ENCODE measurements at places on chromosomes 16 and 17.

DNA sequence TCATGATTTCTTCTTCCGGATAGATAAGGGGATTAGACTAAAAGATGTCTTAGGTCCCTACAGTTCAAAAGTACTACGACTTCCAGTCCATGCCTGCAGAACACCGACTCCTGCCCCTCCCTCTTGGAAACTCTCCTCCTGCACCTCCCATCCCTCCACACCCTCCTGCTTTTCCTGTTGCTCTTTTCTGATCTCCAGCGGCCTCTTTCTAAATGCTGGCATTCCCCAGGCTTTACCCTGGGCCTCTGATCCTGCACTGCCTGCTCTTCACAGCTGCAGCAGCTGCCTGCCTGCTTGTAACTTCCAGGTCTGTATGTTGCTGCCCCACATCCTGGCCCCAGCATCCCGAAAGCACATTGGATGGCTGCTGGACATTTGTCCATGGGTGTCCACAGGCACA is 154.2 kb downstream of the KCNJ12 start:
- no peak for DNase-seq

DNA sequence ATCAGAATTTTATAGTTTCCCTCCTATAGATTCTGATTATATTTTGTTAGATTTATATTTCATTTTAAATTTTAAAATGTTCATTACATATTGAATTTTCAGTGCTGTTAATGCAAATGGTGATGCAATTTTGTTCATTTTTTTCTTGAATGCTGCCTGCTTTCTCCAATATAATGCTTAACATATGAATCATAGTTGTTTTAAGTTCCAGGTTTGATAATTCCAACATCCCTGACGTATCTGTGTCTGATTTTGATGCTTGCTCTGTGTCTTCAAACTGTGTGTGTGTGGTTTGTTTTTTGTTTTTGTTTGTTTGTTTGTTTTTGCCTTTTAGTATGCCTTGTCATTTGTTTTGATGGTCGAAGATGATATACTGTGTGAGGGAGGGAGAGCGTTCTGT is 134.7 kb upstream of the ELAC2 start:
- no peak for DNase-seq

DNA sequence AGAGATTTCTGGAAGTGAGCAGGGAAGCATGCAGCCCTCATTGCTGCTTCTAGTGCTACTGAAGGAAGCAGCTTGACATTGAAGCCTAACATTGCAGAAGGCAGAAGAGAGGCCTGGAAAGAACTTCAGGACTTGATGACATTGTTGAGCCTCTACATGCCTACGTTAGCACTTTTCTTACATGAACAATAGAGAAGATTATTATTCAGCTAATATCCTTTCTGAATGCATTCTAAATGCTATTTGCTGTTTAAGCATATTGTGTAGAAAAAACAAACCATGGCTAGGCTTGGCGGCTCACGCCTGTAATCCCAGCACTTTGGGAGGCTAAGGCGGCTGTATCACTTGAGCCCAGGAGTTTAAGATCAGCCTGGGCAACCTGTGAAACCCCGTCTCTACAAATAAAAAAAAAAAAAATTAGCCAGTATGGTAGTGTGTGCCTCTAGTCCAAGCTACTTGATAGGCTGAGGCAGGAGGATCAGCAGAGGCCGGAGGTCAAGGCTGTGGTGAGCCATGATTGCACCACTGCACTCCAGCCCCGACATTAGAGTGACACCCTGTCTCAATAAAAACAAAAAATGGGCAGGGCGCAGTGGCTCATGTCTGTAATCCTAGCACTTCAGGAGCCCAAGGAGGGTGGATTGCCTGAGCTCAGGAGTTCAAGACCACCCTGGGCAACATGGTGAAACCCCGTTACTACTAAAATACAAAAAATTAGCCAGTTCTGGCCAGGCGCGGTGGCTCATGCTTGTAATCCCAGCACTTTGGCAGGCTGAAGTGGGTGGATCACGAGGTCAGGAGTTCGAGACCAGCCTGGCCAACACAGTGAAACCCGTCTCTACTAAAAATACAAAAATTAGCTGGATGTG is 2.2 kb upstream of the AURKB start:
- DNase-seq, result no peak

DNA sequence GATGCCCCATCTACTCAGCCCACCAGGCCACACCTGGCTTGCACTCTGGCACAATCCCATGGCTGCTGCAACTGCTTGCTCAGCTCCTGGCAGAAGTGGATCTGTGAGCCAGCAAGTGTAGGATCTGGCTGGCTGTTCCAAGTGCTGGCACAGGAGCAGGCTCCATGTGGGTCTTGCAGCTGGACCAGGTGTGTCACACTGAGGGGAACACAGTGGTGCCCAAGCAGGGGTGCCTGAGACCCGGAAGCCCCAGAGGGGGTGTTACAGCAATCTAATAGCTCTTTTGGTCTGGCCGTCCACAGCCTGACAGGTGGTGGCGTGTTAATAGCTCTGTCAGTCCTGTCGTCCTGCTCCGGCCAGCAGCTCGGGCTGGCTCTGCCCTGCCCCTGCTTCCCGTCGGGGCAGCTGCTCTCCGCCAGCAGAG is 19.6 kb upstream of the GOT2 start:
- no peak for DNase-seq

- no peak for DNase-seq
These were observed 497 bp downstream of the CES1 start for GRCh38 chr16:55832425-55832772.

- no peak for DNase-seq
These were observed 232.1 kb upstream of the ASIC2 start for GRCh38 chr17:33525186-33525585.

- DNase-seq, result no peak
These were observed 134.1 kb downstream of the RGS9 start for GRCh38 chr17:65271296-65271695.

DNA sequence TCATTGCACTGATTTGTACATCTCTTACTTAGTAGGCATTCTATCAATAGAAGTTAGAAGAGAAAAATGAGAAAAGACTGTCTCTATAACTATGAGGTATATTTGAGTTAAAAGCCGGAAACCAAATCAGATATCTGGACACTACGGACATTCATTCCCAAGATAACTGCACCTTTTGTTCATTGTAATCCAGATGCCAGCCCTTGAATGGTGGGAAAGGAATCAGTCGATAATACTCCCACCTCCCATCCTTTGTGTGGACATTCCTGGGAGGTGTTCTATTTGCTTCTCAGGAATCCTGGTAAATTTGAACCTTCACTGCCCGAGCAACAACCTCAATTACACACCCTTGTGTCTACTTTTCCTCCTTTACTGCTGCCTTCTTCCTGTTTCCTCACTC is 225.2 kb downstream of the CHD9NB start:
- no peak for DNase-seq

DNA sequence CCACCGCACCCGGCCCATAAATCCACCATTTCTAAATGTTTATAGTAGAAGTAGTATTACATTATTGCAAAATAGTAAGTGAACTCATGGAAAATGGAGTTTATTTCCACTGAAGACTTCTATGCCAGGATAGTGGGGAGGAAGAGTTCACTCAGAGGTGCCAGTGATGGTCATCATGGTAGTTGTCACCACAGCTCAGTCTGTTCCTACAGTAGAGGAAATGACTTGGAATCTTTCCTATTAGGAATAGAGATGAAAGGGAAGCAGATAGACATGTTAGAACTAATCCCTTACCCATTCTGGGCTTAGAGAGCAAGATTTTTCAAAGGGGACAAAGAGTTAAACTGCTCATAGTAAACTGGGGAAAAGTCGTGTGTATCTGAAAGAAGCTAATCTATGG is 20.1 kb downstream of the MRPL45 start:
- DNase-seq, result no peak

GRCh38 chr17:17626151-17626805 is 34.8 kb upstream of the PEMT start:
- peak; percentile 44 for DNase-seq

DNA sequence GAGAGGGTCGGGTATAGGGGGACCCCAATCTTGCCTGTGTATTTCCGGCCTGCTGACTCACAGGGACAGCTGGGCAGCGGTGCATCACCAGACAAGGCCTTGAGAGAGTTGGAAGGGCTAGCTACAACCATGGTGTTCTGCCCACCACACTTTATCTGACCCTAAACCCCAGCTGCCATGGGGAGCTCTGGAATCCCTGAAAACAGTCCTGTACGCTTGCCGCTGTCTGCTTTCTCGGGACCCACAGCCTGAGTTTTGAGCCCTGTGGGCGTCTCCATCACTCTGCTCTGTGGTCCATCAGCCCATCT is 100.4 kb upstream of the GSE1 start:
- no peak for DNase-seq

- DNase-seq, result no peak
These were observed 108.7 kb downstream of the VAT1L start for GRCh38 chr16:77897129-77897437.

- no peak for DNase-seq
These were observed 22.3 kb downstream of the MOSMO start for GRCh38 chr16:22030087-22030812.

DNA sequence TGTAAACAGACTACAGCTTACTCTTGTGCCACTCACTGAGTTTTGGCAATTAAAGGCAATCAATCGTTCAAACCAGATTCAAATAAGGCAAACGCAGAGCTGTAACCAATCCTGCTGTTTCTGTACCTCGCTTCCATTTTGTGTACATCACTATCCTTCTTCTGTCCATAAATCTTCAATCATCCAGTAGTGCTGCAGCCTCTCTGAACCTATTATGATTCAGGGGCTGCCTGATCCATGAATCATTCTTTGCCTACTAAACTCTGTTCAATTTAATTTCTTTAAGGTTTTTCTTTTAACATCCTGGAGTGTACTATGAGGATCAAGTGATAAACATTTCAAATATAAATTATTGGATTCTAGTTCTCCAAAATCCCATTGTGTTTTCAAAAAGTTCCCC is 93.9 kb downstream of the CEP112 start:
- no peak for DNase-seq

DNA sequence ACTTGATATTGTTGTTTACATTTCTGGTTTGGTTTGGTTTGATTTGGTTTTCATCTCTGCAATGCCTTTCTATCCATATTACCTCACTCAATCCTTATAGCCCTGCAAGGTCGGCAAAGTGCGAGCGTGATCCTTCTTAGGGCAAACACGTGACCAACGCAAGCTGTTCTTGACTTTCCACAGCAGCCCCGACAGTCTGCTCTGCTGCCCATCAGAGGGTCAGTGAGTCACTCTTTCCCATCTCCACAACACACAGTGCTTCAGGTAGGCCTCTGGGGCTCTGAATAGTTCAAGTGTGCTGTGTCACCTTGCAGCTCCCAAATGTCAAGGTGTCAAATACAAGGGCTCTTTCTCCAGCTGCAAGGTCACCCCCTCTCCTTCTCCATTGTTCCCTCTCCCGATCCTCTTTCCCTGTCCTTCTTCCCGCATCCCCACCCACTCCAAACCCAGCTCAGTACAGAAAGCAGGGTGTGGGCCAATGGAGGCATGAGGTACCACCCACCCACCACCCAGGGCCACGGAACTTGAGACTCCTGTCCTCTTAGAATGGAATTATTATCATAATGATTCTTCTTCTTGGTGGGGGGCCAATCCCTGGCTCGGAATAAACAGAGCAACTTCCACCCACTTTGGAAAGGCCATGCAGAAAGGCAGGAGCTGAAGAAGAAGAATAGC is 139.7 kb downstream of the SLC39A11 start:
- DNase-seq, result no peak

- DNase-seq, result no peak
These were observed 26.8 kb upstream of the GOSR1 start for GRCh38 chr17:30450125-30451027.

DNA sequence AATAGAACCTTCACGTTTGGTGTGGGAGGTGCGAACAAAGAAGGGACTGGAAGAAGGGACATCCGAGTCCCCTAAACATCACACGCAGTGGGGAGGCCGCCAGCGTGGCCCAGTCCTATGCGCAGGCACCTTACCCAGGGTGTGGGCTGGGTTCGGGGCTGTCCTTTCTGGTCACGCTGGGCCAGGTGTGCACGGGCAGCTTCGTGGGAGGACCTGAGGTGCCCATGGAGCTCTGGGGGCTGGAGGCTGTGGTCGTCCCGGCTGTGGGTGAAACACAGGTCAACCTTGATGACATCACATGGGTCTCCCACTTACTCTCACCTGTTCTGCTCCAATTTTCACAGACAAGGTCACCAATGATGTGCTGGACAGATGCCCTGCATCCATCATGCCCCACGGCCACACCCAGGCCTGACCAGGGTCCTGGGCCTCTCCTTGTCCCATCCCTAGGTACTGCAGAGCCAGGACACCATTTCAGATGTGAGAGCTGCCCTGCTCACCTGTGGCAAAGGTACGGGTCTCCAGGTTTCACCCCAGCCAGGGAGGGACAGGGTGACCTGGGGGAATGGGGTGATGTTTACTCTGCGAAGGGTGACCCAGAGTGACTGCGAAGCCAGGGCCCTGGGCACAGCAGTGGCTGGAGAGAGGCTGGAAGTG is 3.1 kb downstream of the CD300C start:
- DNase-seq, result no peak

- no peak for DNase-seq
These were observed 16.2 kb downstream of the UNC13D start for GRCh38 chr17:75828076-75828400.

DNA sequence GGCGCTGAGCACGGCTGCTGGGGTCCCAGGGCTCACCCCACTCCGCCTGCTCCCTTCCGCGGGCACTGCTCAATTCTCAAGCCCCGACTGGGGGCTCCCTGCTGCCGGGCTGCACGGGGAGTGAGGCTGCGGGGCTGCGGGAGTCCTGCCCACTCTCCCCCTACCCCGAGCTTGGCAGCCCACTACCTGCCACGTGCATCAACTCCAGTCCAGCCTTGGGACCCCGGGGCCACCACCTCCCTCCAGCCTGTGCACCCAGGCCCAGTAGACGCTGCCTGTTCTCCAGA is 43.3 kb upstream of the SSTR5 start:
- DNase-seq, result no peak

- no peak for DNase-seq
These were observed 10.3 kb upstream of the CEP20 start for GRCh38 chr16:15898654-15899053.

- DNase-seq, result no peak
These were observed 11.3 kb upstream of the DNASE1 start for GRCh38 chr16:3643095-3643730.

GRCh38 chr17:46780003-46780373 is 38.5 kb downstream of the WNT3 start:
- DNase-seq, result no peak
